ENCODE measurements at places on chromosomes 16 and 17. TPM values are rescaled to one million over a fixed set of nuclear protein-coding genes. Genes with fewer than 3 reads are reported as not detected.

Gene CA7
- total RNA-seq: not detected

Gene ZDHHC1
- 20.3 TPM for total RNA-seq

Gene KARS1
- total RNA-seq: 107 TPM

DNA sequence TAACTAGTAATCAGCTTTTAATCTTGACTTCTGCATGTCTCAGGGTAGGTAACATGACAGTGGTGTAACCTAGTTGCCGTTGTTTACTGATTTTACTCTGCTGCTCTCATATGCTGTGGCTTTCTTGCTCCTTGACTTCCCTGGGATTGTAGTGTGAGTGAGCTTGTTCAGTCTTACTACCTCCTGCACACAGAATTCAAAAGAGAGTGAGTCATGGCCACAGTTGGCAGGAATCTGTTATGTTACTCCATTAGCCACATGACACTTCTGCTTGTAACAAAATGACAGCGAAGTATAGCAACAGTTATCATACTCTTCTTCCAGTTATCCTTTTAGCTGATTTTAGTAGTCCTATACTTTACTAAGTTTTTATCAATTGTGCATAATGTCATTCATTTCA lies 18.8 kb downstream of the TNRC6A start:
- DNase-seq: peak; percentile 39

Gene AOC2
- 2.3 TPM for total RNA-seq

DNA sequence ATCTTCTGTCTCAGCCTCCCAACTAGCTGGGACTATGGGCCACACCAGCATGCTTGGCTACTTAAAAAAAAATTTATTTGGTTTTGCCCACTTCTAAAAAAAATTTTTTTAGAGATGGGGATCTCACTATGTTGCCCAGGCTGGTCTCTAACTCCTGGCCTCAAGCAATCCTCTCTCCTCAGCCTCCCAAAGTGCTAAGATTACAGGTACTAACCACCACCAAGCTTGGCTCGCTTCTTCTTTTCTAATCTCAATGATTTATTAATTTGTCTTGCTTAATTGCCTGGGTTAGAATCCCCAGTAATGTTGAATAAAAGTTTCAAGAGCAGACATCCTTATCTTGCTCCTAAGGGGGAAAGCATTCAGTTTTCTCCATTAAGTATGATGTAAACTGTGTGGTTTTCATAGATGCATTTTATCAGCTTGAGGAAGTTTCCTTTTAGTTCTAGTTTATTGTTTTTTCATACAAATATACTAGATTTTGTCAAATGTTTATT lies 65.8 kb upstream of the NACA2 start:
- no peak for DNase-seq

- DNase-seq: no peak
Measured at GRCh38 chr16:27539120-27539519, 10.6 kb downstream of the GTF3C1 start.

Gene TMEM132E
- total RNA-seq: under 0.01 TPM

- peak; percentile 70 for DNase-seq
Measured at GRCh38 chr17:29778956-29779811, 150.8 kb downstream of the SSH2 start.

GRCh38 chr17:39792526-39793221 lies 54.9 kb downstream of the GRB7 start:
- DNase-seq: no peak
